ENCODE measurements at places on chromosomes 6 and 20.

GRCh38 chr20:3177746-3178485, 4.6 kb upstream of the LZTS3 start:
- no peak for DNase-seq

DNA sequence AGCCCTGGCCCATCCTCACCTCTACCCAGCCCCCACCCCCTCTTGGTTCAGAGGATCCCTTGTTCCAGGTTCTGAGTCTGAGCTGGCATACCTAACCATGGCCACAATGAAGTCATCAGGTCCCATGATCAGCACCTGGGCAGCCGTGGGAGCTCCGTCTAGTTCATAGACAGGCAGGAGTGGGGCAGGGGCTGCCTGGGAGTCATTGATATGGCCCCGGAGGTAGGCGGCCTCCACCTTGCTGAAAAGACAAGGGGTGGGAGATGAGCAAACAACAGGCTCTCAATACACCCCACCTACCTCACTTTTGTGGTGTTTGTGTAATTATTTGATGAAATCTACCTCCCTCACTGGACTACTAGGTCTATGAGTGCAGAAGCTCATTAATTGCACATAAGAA, 20.4 kb downstream of the GGT7 start:
- DNase-seq, result no peak

DNA sequence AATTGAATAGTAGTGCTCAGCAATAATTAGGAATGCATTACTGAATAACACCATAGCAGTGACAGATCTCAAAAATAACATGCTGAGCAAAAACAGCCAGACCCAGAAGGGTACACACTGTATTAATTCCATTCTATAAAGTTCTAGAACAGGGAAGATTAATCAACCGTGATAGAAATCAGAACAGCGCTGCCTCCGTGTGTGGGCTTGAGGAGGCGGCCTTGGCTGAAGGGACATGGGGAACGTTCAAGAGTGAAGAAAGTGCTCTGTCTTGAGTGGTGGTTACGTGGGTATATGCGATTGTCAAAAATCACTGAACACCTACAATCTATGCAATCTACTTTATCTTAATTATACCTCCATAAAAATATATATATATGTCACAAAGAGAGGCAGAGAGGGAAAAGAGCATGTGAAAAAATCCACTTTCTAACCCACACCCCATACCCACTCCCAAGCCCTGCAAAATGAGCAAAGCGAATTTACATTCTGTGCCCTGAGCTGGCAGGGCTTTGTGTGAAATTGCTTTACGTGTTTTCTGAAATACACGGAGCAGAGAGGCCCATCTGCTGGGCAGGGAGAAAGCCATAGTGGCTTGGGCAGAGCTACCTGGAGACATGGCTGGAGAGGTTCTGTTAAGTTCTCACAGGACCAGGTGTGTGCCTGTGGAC, 74.4 kb downstream of the NFATC2 start:
- no peak for DNase-seq

GRCh38 chr6:166076625-166077024, 91.0 kb downstream of the TBXT start:
- DNase-seq, result no peak

DNA sequence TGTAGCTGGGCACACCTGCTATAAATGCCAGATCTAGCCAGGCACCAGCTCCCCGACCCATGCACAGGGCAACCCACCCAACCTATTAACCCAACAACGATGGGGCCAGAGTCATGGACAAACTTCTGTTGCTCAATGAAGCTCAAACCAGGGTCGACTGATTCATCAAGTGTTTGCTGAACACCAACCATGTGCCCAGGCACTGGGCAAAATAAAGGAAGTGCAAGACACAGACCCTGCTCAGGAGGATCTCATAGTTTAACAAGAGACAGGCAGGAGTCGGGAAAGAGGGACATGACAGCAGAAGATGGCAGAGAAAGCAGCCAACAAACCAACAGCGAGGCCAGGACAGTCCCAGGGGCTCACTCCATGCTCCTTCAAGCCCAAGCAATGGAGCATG, 18.8 kb downstream of the KCNK5 start:
- DNase-seq, result no peak

- no peak for DNase-seq
Observed at GRCh38 chr6:170174124-170174770, 116.6 kb downstream of the DLL1 start.

- DNase-seq, result no peak
Observed at GRCh38 chr6:156980515-156980914, 203.3 kb downstream of the ARID1B start.

DNA sequence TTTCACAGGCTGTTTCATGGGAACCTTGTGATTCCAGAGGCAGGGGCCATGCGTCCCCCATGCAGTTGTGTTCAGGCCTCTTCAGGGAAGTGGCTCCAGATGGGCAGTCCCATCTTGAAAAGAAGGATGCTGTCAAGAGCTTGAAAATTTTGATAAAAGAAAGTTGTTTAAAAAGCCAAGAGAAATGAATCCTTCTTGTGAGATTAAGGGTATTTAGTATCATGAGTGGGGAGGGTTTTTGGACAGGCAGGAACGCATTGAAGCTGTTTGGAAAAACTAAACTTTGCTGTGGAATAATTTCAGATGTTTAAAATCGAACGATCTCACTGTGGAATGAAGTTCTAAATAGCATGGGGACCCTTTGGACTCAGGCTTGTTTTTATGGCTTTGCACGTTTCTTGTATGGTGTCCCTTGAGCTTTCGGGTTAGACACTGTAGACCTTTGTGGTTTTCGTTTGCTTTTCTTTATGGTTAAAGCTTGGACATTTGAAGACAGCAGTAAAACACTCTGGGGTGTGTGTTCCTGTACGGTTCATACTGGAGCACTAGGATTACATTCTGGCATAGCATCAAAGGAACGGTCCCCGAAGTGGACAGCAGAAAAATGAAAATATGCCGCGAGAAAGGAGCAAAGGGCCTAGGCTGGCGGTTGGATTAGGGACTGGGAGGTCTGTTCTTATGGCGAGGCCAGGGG, 18.2 kb downstream of the KIF25 start:
- DNase-seq, result no peak

- no peak for DNase-seq
Observed at GRCh38 chr6:108697561-108698161, 136.9 kb downstream of the FOXO3 start.

GRCh38 chr6:151002491-151002935, 137.0 kb downstream of the MTHFD1L start:
- no peak for DNase-seq

DNA sequence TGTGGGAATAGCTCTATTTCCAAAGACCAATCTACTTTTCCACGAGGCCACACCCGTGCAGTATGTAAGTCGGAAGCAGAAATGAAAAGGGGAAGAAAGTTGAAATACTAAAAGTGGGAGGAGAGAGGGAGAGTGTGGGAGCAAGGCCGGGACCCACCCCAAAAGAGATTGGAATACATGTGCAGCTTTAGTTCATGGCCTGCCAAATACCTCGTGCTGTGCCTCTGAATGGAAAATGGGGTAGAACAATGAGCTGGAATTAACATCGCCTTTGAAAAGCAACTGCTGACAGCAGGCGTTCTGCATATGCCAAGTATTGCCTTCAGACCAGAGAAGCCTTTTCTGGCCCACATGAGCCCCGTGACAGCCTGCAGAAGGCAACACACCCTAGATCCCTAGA, 155.6 kb downstream of the CD83 start:
- DNase-seq, result no peak

DNA sequence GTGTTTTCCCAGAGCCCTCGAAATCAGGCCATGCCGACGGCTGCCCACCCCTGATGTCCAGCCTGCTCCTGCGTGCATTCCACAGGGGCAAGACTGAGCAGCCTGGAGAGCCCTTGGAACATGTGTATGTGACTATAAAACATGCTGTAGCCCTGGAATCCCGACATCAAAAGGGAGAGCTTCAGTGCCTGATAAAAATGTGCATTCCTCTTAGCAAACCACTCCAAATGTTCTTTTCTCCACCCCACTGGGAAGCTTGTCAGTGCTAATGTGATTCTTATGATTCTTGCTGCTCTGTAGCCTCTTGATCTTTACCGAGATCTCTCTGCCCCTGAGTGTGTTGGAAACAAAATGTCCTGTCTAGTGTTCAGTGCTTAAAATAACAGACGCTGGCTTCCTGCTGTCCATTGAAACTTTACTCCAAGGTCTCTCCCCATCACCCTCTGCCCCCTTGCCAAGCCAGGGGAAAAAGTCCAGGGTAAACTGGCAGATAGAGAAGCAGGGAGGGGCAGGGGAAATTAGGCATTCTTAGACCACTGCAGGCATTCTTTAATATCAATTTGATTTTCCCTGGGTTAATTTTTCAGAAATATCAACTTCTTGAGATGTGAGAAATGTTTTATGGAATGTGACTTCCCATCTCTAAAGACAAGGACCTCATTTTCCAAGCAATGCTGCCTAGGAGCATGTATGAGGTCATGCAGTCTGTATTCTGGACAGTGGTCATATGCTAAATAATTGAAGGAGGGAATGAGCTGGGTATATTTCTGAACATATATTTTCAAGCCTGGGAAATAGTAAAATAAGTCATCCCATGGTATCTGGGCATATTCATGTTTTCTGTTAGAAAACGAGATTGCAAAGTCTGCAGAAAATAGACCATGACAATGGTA, 73.8 kb upstream of the ISM1 start:
- no peak for DNase-seq

DNA sequence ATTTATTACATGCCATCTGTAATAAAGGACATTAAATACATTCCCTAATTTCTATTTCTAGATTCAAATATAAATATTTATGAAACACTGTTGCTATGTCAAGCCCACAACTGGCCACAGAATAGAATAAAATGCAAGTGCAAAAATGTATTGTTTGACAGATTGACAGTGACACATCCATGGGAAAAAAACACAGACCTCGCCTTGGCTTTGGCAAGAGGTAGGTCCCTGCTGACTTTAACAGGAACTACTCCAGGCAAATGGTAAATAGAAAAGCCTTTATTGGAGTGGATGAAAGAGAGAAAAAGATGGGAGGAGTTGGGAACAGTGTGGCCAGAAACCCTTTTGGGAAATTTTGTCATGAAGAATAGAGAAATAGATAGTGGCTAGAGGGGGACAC, 622.9 kb downstream of the UTRN start:
- no peak for DNase-seq

DNA sequence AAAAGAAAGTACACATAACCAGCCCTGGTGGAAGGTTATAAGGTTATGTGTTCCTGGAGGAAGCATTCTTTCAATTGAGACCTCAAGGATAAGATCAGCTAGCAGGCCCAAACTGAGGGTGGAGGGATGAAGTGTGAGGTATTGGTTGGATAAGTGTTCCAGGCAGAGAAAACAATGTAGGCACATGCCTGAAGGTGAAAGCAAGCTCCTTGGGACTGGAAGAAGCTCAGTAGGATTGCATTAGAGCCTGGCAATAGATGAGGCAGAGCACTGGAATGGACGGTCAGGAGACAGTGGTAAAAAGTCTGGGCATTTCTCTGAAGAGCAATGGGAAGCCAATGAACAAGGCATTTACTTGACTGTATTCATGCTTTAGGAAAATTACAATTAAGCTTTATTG, 89.9 kb upstream of the SHLD1 start:
- no peak for DNase-seq

DNA sequence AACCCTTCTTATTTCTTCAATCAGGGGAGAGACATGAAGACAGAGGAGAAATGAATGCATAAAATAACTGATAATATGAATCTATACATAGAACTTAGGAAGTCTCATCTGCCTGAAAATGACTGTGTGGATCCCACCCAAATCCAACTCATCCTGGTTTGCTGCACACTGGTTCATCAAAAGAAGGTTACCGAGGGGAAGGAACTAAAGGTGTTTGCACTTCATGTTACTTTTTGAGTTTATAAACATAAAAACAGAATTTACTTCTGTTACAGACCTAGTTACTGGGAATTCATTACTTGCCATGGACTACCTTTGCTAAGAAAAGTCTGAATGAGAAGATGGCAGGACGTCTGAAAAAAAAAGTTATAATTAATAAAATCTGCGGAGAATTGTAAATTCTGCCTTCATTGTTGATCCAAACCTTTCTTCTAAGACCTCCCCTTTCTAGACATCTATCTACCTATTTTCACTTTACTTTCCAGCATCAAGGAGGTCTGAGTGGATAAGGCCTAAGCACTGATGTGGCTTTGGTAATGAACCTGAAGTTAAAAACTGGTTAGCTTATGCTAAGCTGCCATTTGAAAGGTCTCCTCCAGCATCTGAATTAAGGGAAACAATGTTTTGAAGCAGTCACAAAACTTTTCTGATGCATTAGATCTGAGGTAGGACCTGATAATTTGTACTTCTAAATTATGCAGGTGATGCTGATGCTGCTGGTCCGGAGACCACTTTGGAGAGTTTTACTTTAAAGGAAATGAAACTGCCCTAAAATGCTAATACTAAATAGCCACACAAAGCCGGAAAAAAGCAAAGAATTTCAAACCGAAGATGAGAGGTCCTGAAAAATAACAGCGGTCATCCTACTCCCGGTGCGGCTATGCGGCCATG, 84.0 kb downstream of the HFE start:
- no peak for DNase-seq

DNA sequence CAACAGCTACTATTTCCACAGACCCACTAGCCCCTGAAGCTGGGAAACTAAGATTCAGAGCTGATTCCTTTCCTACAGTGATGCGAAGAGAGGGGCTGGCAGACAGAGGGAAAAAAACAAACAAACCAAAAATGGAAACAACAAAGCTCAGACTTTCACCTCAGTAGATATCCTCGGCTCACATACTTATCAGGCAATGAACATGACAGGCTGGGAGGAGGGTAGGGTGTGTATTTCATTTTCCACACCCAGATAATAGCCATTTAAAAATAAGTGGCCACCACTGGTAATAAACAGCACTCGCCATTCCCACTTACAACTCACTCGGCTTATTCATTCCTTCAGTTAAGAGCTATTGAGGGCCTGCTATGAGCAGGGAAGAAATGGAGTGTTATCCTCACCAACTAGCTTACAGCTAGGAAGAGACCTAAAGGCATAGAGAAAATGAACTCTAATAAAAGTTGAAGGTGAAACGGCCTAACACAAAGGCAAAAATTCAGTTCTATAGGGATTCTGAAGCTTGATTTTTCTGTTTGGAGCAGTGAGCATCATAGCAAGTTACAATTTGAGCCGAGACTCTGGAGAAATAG, 32.0 kb upstream of the SPTLC3 start:
- no peak for DNase-seq

DNA sequence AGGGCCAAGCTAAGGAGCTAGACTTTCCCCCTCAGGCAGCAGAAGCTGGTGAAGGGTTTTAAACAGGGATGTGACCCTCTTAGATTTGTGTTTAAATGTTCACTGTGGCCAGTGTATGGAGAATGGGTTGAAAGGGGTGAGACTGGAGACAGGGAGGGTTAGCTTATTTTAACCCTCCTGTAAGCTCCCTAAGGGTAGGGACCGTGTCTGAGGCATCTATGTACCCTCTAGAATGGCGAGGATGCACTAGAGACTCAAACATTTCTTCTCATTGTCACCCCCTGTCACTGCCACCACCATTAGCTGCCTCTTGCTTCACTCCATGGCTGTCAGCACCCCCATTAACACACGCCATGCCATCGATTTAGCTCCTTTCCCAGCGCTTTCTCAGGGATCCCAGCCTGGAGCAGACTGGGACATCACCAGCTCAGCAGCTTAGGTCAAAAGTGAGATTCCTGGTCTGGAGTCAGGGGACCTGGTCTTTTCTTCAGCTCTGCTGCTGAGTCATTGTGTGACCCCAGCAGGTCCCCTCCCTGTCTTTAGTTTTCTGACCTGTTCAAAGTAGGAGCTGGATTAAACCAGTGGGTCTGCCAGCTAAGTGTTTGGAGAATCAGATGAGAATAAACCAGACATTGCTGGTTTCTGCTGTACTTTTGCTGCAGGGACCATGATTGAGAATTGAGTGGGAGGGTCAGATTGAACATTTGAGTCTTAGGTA, 1.1 kb upstream of the SLC22A7 start:
- DNase-seq, result no peak
